Endothelial cell of coronary artery (primary cell): ENCODE measurements at places on chromosomes 1 and 21. TPM values are rescaled to one million over a fixed set of nuclear protein-coding genes. Genes with fewer than 3 reads are reported as not detected.

CRNN gene
- not detected in 2 replicates for total RNA-seq

CLCN6 gene
- 4.0 and 6.2 TPM in 2 replicates for total RNA-seq

AMIGO1 gene
- 1.4 and 2.3 TPM in 2 replicates for total RNA-seq

TNNI3K gene
- total RNA-seq, result not detected in 2 replicates

PRAMEF20 gene
- not detected in 2 replicates for total RNA-seq

E2F2 gene
- 0.47 and 0.81 TPM in 2 replicates for total RNA-seq

CCT8 gene
- total RNA-seq, result 232 and 248 TPM in 2 replicates

IFI44L gene
- total RNA-seq, result 1.2 and 4.5 TPM in 2 replicates

KMO gene
- total RNA-seq, result under 0.01 TPM in 1 of 2 replicates, not detected in the other

H6PD gene
- total RNA-seq, result 10.2 and 11.8 TPM in 2 replicates

OLFM3 gene
- not detected in 2 replicates for total RNA-seq
